Thyroid gland (tissue), 4 donors: ENCODE measurements at places on chromosomes 6 and 20. TPM values are rescaled to one million over a fixed set of nuclear protein-coding genes. Genes with fewer than 3 reads are reported as not detected.

DNA sequence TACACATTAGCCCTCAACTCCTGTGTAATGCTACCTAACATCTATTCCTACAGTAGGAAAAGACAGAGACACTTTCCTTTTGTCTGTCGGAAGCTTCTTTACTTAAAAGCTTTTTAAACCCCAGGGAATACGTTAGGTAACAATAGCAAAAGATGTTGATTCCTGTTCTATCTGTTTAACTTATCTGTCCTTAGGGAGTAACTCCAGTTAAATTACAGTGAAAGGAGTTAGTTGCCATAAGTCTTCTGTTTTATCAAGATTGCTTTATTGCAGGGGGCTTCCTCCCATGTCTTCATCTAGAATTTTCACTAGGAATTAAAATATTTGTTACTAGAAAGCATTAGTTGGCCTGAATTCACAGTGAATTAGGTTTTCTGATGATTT lies 26.2 kb downstream of the TOP1 start:
- H3K4me1 ChIP-seq, result peaks cover 83% of the 10 kb centered on the region
- H3K27ac ChIP-seq, result peak overlapping the region; percentile 53
- no peaks in the 10 kb centered on the region for H3K36me3 ChIP-seq
- no peaks in the 10 kb centered on the region for H3K27me3 ChIP-seq

DNA sequence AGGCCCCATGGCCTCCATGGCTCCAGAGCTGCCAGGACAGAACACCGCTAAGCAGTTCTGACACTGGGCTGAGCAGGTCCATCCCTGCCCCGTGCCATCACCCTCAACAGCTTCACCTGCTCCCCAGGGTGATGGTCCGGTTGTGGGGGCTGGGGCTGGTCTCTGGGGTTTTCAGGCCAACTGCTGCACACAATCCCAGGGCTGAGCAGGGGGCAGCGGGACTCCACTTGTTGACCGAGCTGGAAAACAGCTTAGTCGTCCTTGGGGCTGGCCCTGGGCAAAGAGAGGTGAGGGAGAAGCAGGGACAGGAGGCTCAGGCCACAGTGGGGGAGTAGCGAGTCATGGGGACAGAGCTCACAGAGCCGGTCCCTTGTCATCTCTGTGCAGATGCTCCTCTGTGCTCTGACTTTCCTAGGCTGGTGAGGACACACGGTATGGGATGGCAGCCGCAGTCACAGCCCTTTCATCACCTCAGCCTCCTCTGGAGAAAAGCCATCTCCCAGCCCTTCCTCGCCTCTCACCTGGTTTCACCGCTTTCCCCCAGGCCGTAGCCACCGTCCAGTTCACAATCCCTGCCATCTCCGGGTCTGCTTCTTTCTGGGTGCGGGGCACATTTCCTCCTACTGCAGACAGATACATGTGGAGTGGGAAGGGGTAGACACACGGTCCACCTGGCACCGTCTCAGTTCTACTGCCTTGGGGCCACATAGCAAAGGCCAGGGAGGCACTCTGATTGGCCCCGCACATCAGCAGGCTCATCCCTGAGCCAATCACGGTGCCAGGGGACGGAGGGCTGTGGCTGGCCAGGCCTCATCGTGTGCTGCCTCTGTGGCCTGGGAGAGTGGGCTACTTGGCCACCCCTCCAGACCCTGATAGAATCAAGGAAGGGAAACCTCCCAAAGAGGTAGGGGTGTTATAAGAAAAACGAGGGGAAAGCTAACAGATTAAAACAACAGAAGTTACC lies 19.1 kb downstream of the MDFI start:
- H3K36me3 ChIP-seq, result no peaks in the 10 kb centered on the region
- H3K27ac ChIP-seq, result no peak overlapping the region
- DNase-seq, result no peak
- no peaks in the 10 kb centered on the region for H3K27me3 ChIP-seq
- no peak overlapping the region for H3K4me3 ChIP-seq

DNA sequence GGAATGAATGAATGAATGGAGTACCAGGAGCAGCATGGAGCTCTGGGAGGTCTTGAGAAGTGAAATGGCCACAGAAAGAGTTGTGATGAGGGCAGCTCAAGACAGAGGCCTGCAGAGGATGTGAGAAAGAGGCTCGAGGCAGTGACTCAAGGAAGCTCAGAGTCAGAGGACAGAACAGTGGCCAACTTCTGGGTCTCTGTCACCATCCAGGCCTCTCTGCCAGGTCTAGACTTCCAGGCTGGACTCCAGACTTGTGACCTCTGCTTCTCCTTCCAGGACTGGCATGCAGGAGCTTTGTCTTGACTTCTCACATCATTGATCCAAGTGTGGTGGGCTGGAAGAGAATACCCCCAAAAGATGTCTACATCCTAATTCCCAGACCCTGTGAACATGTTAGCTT lies 119.8 kb downstream of the TOX2 start:
- no peak overlapping the region for H3K27ac ChIP-seq
- no peak overlapping the region for H3K4me3 ChIP-seq
- H3K36me3 ChIP-seq, result no peaks in the 10 kb centered on the region
- H3K27me3 ChIP-seq, result no peaks in the 10 kb centered on the region
- DNase-seq, result no peak
- no peaks in the 10 kb centered on the region for H3K4me1 ChIP-seq

DNA sequence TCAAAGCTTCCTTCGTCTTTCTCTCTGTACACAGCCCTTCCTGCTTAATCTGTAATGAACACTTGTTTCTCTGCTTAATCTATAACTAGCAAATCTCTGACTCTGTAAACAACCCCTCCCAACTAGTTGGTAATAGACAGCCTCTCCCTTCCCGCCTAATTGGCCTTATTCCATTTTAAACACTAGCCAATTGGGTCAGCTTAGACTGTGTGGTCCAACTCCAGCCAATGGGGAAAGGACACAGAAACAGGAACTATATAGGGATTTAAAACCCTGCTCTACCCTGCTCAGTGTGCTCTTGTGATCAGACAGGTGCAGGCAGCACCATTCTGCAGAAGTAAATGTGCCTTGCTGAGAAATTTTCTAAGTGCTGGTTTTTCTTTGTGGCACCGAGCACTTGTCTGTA lies 18.5 kb downstream of the CHD6 start:
- no peaks in the 10 kb centered on the region for H3K27me3 ChIP-seq
- H3K4me1 ChIP-seq, result no peaks in the 10 kb centered on the region
- no peak for DNase-seq

DNA sequence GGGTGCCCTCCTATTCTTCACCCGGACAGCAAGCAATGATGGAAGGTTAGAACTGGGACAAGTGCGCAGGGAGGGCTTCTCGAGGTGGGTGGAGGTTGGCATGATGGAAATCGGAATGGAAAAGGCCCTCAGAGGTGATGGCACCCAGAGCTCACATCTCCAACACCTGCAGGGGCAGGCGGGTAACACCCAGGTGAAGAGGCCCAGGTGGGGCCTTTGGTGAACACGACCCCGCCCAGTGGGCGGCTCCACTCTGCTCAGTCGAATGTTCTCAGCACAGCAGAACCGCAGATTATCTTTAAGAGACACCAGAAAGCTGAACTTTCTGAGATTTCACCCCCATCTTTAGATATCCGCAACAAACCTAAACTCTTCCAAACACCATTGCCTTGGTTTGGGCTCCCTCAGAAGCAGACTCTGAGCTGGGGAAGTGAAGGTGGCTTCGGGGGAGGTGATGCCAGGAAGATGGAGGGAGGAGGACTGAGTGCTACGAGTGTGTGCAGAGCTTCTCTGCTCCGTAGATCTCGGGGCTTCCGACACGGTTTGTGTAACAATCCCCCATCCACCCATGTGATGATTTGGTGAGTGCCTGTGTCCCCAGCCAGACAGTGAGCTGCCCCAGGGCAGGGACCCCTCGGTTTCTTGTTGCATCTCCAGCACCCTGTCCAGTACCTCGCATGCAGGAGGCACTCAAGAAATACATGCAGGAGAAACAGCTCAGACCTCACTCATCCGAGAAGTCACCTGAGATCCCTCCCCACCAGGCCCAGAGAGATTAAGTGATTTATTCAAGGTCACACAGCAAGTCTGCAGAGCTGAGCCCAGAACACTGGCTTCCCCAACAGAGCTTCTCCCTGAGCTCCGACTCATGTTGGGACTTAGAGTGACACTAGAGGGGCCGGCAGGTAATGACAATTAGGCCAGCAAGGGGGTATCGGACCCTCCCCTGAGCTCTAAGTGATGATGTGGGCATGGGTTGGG lies 45.4 kb downstream of the BPIFB1 start:
- H3K4me3 ChIP-seq, result no peak overlapping the region
- DNase-seq, result no peak
- H3K27me3 ChIP-seq, result no peaks in the 10 kb centered on the region
- no peak overlapping the region for H3K27ac ChIP-seq

The ARFGEF2 gene
- total RNA-seq, result 104 TPM

The GGTLC1 gene
- 5.9 TPM for total RNA-seq

The SCRT2 gene
- total RNA-seq, result not detected

The EZR gene
- 398 TPM for total RNA-seq
